CD4-positive, alpha-beta T cell treated with Interleukin-17A for 1 hour (primary cell): ENCODE measurements at places on chromosomes 7 and 10.

- DNase-seq: no peak
Measured at GRCh38 chr7:31444196-31444595, 69.7 kb upstream of the ITPRID1 start.

GRCh38 chr10:13978533-13979115 is 352.1 kb downstream of the FRMD4A start:
- DNase-seq: no peak

GRCh38 chr10:69481305-69481704 is 30.0 kb downstream of the TSPAN15 start:
- DNase-seq: no peak

DNA sequence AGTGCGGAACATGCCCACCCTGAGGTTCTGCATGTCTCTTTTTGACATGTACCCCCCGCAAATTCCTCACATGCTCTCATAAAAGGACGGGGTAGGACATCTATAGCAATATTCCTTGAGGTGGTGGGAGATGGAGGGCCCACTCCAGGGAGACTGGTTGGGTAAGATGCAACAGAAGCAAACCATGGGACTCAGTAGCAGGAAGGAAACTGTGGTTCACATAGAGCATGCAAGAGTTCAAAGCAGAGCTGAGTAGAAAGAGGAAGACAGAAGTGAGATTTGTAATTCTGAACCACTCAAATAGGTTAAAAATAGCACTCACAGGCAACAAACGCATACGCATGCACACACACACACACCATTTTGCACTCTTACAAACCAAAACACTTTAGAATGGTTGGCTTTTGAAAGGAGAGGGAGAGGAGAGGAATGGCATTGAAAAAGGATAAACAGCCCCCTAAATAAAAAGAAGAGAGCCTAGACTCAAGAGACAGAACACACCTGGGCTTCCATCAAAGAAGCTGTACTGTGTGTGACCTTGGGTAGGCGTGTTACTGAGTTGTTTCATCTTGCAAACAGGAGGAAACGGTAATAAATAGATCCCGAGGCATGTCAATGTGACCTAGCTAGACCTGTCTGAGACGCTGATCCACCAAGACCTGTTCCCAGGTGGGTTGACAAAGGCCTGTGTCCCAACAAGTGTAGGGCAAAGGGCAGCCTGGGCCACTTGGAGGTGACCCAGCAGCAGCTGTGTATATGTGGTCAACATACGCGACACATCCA is 77.6 kb upstream of the LRRC4 start:
- DNase-seq: peak; percentile 46

DNA sequence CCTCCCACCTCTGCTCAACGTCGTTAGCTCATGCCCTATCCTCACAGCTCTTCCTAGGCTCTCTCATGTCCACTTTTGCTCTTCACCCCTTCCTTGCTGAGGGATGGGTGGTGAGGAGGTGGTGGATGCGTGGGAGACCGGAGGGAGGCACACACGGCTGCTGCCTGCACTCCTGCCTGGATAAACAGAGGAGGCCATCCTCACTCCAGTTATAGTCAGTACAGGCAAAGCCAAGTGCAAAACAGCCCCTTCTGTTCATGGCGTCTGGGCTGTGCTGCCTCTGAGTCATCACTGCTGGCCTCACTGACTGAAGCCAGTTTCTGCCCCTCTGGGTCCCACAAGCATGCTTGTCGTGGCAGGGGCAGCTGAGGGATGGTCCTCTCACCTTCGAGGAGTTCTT is 31.9 kb upstream of the LRRC4 start:
- no peak for DNase-seq

- DNase-seq: peak; percentile 21
Measured at GRCh38 chr7:17940951-17941431, 697 bp upstream of the SNX13 start.

GRCh38 chr10:33410860-33411234 is 76.4 kb upstream of the NRP1 start:
- no peak for DNase-seq
